AG04449 (cell line): ENCODE measurements at places on chromosomes 7 and 10.

DNA sequence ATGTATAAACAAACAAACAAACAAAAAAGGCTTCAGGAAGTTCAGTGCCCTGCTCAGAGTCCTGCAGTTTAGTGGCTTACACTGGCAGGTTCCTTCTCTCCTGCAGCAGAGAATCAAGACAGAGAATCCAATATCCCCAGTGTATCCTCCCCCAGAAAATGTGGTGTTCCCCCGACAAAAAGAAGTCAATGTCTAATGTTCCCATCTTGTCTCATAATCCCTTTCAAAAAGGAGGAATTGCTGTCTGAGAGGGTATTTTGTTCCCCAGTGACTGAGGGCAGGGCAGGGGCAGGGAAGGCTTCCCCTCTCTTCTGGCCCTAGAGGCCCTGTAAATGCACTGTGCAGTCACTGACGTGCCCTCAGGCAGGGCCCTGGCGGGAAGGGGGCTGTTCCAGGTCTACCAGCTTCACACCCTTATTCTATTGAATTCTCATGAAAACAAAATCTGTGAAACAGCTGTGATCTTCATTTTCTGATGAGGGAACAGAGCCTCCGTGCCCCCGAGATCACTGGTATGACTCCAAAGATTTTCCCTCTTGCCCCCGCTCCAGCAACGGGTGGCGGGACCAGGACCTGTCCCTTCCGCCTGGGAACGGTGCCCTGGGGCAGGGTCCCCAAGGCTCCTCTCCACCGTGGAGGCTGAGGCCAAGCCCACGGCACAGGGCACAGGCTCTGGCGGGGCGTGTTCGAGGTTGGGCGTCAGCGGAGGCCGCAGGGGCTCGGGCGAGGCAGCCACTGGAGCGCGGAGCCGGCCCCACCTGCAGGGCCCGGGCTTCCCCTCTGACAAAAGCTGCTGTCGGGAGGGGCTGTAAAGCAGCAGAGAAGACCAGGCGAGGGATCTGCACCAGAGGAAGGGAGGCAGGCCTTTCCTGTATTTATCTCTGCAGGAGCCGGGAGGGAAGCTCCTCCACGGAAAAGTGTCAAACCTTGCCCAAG lies 13.4 kb upstream of the WDFY4 start:
- no peak for DNase-seq

GRCh38 chr10:103802081-103802480 lies 53.3 kb downstream of the SH3PXD2A start:
- no peak for DNase-seq

- DNase-seq: no peak
Observed at GRCh38 chr7:117188376-117188775, 134.5 kb downstream of the WNT2 start.

DNA sequence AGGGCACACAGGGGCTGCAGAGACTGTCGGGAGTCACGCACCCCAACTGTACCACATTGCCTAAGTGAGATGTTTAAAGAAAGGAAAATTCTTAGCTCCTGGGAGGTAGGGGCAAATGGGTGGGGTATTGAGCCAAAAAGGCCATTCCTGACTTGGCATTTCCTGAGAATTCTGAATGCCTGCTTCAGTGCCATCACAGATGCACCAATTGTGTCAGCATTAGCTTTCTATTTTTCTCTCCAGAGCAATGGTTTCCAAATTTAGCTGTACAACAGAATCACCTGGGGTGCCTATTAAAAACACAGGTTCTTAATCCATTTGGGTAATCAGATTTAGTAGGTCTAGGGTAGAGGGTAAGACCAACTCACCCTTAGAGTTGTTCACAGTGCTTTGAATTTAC lies 43.1 kb downstream of the LSMEM1 start:
- no peak for DNase-seq

GRCh38 chr7:100132697-100133151 lies 6.0 kb downstream of the MBLAC1 start:
- DNase-seq: no peak

- no peak for DNase-seq
Observed at GRCh38 chr7:107882766-107883165, 8.2 kb upstream of the DLD start.

- no peak for DNase-seq
Observed at GRCh38 chr10:87864496-87865059, 1.2 kb downstream of the PTEN start.

- no peak for DNase-seq
Observed at GRCh38 chr7:135831455-135832195, 83.0 kb upstream of the FAM180A start.

- no peak for DNase-seq
Observed at GRCh38 chr10:110170142-110170971, 37.0 kb upstream of the MXI1 start.

GRCh38 chr10:34978080-34978479 lies 112.1 kb downstream of the CUL2 start:
- DNase-seq: no peak

- peak; percentile 10 for DNase-seq
Observed at GRCh38 chr7:139602143-139602722, 78.7 kb downstream of the CLEC2L start.
